ENCODE measurements at places on chromosomes 3 and 15.

GRCh38 chr15:40125950-40126349, 17.3 kb upstream of the BMF start:
- DNase-seq, result no peak

DNA sequence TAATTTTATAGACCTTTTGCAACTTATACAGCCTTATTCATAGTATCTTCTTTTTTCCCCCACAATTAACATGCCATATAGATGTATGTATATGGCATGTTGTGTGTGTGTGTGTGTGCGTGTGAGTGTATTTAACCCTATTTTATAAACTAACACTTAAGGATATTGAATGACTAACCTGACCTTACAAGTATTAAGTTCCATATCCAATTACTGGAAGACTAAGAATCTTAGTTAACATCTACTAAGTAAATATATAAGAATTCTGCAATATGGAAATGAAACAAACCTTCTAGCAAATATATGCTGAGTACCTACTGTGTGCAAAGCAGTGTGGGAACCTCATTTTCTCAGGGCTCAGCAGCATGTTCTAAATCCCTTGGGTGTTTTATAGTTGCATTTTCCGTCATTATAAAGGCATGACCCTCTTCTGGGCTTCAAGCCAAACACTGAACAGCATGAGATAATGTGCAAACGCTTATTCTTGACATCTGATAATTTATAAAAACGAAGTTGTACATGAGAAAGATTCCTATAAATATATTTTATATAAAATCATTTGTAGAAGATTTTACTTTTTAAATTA, 105.5 kb downstream of the NLGN1 start:
- no peak for DNase-seq

DNA sequence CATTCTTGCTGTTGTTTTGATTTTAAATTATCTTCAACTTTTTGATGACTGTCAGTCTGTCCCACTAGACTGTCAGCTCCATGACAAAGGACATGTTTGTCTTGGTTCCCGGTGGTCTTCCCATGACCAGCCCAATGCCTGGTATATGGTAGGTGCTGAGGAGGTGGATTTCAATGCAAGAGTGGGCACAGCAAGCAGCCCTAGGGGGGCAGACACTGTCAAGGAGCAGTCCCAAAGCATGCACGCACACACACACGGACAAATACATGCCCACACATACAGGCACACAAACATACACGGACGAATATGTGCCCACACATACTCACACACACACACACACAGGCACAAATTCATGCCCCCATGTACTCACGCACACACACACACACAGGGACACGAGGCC, 12.0 kb downstream of the KLF15 start:
- no peak for DNase-seq

DNA sequence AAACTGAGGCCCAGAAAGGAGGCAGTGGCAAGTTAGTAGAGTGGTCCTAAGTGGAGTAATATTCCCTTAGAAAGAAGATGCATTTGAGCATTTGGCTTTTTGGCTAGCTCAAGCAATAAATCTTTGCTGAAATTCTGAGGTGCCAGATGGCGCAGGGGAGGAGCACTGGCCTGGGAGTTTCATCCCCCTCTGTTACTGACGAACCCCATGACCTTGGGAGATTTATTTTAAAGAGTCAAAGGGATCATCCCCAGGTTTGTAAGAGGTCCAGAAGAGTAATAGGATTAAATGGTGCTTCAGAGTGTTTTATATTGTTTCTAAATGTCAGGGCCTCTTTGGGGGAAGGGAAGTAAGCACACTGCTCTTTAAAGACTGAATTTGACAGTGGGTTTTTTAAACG, 85.1 kb upstream of the PIAS1 start:
- no peak for DNase-seq

DNA sequence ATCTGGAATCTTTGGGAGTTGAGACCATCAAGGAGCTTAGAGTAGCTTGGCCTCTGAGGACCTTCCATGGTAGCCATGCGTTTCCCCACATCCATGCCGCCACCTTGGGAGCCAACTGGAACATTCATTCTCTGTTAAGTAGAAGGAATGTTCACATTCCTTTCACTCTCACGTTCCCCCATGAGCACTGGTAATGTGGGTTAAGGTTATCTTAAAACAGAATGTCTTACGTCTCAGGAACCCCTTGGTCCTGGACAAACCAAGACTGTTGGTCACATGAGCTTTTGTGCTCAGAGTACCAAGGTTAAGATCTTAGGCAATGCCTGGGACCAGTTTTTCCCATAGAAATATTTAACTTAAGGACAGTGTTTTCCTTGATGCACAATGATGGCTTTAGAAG, 211.7 kb upstream of the UBE2E1 start:
- DNase-seq, result no peak

DNA sequence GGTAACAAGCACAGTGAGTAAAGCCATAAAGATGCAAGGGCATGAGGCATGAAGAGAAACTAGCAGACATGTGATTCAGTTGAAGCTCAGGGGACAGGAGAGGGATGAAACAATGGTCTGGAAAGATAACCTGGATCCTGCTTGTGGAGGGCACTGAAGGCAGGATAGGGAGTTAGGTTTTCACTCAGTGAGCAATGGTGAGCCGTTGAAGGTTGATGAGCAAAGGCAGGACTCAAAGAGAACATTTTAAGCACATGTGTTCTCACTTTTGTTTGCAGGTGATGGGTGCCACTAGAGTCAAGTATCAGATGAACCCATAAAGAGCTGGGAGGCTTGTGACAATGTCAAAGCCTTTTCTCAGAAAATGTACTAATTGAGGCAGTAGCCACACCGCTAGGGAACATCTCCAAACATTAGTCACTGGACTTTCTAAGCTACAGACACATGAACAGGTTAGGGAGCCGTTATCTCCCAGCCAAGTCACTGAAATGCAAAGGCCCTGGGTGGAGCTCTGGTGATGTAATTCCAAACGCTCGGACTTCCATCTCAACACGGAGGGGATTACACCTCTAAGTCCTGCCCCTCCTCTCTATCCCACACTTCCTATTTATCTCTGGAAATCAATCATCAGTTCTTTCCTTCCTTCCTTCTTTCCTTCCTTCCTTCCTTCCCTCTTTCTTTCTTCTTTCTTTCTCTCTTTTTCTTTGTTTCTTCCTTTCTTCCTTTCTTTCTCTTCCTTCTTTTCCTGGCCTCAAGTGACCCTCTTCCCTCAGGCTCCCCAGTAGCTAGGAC, 22.7 kb downstream of the KLHL6 start:
- DNase-seq, result no peak

DNA sequence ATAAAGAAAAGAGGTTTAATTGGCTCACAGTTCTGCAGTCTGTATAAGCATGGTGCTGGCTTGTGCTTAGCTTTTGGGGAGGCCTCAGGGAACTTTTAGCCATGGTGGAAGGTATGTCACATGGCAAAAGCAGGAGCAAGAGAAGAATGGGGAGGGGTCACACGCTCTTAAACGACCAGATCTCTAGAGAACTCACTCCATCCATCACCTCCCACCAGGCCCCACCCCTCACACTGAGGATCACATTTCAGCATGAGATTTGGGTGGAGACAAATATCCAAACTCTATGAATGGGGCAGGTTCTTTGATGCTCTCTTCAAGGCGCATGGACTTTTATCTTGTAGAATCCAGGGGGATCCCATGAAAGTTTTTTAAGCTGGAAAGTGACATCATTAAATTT, 75.7 kb downstream of the ITPR1 start:
- no peak for DNase-seq

DNA sequence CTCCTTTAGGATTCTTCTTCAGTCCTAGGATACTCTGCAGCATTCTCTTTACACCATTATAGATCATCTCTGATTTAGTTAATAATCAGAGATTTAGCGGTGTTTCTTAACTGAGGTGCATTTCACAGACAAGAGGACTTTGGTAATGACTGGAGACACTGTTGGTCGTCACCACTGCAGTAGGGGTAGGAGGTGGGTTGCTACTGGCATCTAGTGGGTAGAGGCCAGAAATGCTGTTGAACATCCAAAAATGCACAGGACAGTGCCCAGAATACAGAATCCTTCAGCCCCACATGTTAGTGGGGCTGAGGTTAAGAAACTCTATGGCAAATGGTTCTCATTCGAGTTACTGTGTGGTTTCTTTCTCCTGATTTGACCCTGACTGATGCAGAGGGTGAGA, 80.4 kb upstream of the LMCD1 start:
- no peak for DNase-seq

DNA sequence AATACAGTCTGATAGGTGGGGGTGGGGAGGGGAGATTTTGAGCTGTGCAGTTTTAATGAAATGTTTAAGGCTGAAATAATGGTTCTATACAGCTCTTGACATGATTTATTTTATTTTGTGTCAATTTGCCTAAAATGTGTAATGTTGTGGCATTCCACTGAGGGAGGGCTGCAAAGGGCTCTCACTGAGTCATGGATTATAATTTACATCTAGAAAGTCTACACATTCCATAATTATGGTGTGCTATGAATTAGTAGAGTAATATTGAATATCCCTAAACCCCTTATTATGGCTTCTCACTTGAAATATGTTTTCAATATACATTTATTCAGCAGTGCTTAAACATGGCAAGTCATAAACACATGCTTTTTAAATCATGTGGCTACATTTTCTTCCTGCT, 103.9 kb downstream of the RARB start:
- DNase-seq, result no peak

DNA sequence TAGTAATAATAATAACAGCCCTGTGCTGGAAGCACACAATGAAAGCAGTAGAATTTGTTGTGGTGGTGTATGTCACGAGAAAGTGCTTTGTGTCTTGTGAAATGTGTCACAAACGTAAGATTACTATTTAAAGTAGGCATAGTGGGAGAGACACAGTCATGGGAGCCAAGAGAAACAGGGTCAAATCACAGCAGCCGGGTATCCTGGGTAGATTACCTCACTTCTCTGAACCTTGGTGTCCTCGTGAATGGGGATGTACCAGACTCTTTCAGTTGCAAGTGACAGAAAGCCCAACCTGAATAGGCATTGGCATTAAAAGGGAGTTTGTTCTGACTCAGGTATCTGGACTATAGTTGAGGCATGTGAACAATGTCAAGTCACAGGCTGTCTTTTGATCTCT, 29.1 kb upstream of the SRGAP3 start:
- DNase-seq, result no peak

DNA sequence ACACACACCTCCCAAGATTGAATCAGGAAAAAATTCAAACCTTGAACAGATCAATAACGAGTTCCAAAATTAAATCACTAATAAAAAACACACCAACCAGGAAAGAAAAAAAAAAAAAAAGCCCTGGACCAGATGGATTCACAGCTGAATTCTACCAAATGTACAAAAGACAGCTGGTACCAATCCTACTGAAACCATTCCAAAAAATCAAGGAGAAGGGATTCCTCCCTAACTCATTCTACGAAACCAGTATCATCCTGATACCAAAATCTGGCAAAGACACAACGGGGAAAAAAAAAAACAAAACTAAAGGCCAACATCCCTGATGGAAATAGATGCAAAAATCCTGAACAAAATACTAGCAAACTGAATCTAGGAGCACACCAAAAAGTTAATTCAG, 54.4 kb upstream of the SLC12A8 start:
- DNase-seq, result no peak

- no peak for DNase-seq
Measured at GRCh38 chr3:72657666-72658065, 190.6 kb downstream of the SHQ1 start.

- no peak for DNase-seq
Measured at GRCh38 chr3:193983846-193984818, 151.8 kb upstream of the HES1 start.

GRCh38 chr3:48467473-48468267, 21.1 kb downstream of the ATRIP start:
- no peak for DNase-seq

DNA sequence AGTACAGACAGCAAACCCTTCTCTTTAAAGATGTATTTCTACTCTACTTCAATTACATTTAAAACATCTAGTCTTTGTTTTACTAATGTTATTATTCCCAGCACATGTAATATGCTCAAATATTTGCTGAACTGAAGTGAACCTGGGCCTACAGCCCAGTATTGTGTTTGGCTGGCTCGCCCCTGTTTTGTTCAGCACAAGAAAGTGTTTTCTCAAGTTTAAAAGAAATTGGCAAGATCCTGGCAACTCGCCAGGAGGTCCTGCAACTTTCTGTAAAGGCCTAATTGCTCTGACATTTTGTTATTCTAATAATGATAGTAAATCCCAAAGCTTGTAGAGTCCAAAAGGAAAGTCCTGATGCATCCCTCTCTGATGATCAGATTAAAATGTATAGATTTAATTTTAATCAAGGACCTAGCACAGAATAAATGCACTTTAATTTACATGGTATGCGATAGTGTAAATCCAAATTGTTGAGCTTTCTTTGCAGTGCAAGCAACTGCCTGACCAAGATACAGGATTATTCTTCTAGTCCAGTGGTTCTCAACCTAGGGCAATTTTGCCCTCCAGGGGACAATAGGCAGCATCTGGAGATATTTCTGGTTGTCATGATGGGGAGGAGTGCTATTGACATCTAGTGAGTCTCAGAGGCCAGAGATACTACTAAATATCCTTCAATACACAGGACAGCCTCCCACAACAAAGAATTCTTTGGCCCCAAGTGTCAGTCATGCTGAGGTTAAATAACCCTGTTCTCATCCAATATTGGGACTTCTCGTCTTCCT, 35.7 kb upstream of the TMOD3 start:
- DNase-seq, result no peak

- DNase-seq, result no peak
Measured at GRCh38 chr15:66481107-66481856, 16.3 kb downstream of the SNAPC5 start.

GRCh38 chr15:65818927-65819562, 27.0 kb upstream of the DENND4A start:
- DNase-seq, result no peak

DNA sequence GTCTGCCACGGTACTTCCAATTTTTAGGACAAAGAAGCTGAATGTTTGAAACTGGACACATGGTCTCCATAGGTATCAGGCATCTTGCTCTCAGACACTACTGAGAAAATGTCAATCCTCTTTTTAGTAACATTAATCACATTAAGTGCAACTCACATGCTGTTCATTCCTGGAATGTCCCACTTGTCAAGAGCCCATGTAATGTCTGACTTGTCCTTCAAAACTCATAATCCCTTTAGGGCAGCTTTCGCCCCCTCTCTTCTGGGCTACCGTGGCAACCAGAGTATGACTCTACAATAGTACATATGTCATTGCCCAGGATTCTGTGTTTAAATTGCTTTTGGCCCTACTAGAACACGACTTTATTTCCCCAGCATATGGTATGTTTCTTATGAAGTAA, 12.3 kb downstream of the NUDT16 start:
- DNase-seq, result no peak

DNA sequence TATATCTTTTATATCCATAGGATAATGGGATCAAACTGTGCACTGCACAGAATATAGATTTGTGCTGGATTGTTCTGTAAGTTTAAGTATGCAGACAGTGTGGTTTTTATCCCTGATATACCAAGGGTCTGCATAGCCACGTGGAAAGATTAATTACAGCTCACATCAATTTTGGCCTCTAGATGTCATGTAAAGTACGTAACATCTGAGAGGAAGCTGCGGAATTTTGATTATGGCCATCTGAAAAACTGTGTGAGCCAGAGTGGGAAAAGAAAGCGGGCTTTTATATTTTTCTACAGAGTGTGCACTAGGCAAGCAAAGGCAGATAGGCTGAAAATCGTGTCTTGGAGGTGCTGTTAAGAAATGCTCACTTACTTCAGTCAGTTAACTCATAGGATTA, 562.7 kb downstream of the GBE1 start:
- DNase-seq, result no peak

- DNase-seq, result no peak
Measured at GRCh38 chr3:114299941-114300624, 6.3 kb downstream of the TIGIT start.

- no peak for DNase-seq
Measured at GRCh38 chr3:107884719-107885460, 205.9 kb downstream of the CD47 start.

Measured in glutamatergic neuron (in vitro differentiated cells).